ENCODE measurements at places on chromosomes 5 and 9.

DNA sequence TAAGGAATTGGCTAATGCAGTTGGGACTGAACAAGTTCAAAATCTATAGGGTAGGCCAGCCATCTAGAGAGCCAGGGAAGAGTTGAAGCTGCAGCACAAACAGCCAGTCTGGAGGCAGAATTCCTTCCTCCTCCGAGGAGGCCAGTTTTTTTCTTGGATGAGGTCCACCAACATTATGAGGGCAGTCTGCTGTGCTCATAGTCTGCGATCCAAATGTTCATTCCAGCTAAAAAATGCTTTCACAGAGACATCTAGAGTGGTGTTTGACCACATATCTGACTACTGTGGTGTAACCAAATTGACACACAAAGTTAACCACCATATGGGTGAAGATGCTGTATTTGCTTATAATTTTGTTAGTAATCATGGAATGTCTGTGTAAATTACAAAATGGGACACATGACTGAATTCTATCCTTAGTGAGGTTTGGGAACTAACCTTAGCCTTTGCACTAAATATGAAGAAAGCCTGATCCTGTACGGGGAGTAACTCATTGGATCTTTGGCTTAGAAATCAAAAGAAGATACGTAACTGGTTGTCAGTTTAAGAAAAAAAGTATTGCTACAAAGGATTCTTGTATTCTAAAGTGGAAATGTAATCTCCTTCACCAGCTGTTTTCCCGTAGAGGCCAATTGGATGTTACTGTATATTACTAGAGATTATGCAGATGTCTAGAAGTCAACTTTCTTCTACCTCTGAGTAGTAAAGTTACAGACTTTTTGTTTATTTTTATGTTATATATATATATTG lies 70.6 kb downstream of the SPIN1 start:
- no peak for DNase-seq

DNA sequence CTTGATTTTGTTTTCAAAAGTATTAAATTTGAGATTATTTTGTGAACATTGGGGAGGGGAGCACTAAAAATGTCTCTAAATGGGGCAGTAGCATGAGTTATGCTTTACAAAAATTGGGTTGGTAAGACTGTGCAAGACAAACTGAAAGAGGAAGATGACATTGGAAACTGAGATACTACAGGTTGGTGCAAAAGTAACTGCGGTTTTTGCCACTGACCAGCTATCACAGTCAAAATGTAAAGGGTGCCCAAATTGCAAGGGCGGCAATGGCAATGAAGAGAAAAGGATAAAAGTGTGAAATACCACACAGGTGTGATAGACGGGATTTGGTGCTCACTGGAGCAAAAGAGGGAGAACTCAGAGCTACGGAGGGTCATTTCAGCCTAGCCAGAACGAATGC lies 124.0 kb downstream of the FANCC start:
- no peak for DNase-seq

DNA sequence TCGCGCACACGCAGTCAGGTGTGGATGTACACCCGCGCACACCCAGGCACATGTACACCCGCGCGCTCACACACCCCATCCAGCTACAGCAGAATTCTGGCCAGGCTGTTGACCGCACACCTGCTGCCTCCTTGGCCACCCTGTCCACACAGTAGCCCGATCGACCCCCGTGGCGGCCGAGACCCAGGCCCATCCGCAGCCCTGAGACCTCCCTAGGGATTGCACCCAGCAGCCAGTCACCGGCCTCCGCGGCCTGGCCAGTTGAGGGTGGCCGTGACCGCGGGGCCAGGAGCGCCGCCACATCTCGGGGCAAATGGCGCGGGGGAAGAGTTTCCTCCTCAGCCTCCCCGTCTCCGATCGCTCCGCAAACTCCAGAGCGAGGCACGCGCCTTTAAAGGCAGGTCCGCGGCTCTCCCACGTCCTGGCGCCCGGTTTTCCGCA lies 774 bp upstream of the ADAMTS16 start:
- DNase-seq = no peak

DNA sequence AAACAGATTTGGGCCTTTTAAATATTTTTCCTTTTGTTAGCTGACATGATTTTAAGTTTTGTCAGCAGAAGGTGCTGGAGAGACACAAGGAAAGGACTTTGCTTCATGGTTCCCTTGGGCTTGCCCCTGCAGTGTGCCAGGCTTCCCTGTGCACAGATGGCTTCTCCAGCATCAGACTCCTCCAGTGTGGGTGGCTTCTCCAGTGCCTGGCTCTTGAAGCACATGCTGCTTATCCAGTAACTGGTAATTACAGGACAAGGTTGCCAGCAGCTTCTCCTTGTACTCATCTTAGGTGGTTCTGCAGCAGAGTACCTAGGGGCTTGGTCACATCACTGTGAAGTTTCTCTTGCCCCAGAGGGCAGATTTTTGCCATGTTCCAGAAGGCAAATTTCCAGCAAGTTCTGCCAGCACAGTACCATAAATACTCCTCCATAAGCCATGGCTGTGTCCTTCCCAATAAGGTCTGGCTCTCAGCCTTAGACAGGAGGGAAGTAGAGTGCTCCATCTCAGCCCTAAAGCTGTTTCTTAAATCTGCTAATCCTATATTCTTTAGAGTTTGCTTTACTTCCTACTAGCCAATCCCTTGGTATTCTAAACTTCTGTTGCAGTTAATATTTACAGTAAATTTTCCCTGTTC lies 62.4 kb downstream of the PJA2 start:
- DNase-seq = no peak

DNA sequence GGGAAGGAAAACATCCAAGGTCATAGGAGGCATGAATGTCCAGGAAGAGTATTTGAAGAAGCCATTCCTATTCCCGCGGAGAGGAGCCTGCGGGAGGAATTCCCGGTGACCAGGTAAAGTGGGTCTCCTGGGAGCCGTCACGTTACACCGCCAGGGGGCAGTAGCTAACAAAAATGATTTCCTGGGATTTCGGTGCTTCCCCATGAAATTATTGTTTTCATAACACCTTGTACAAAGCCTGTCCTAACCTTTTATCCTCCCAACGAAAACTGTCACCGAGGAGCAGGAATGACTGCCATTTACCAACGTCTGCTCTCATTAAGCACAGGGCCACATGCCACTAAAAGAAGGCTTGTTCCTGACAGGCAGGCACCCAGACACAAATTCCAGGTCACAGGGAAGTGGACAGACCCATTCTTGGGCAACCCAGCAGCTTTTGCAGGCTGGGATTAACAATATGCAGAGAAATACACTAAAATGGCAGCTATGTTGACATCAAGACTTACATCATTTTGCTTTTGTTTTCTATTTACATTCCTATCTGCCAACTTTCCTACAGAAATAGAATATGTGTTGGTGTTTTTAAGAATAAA lies 41.2 kb upstream of the CTSL start:
- no peak for DNase-seq

GRCh38 chr5:76804266-76804665 lies 14.6 kb upstream of the F2RL1 start:
- no peak for DNase-seq

All from NCI-H1417 (cell line).